Stimulated activated CD8-positive, alpha-beta memory T cell treated with anti-CD3 and anti-CD28 coated beads, Interleukin-15, amount 100 ng/mL, for 1 hour (primary cell): ENCODE measurements at places on chromosomes 1 and 21.

GRCh38 chr1:111412839-111413238 lies 14.7 kb downstream of the OVGP1 start:
- DNase-seq: no peak

DNA sequence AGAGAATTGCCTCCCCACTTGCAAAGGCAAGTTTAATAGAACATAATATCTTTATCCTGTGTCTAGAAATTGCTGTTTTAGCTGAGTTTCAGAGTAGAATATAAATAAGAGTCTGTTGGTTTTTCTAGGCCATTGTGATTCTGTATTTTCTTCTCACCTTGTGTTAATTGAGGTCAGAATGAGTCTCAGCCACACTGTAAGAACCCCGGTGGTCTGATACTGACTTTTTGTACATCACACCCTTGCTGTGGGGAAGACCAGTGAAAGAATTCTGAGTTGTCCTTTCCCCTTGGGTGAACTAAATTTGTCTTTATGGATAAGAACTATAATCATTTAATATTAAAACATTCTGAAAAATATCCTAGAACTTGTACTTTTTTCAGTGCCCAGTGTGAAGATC lies 6.8 kb downstream of the HIPK1 start:
- DNase-seq: no peak

- no peak for DNase-seq
Observed at GRCh38 chr1:109243221-109243620, 6.1 kb upstream of the CELSR2 start.

DNA sequence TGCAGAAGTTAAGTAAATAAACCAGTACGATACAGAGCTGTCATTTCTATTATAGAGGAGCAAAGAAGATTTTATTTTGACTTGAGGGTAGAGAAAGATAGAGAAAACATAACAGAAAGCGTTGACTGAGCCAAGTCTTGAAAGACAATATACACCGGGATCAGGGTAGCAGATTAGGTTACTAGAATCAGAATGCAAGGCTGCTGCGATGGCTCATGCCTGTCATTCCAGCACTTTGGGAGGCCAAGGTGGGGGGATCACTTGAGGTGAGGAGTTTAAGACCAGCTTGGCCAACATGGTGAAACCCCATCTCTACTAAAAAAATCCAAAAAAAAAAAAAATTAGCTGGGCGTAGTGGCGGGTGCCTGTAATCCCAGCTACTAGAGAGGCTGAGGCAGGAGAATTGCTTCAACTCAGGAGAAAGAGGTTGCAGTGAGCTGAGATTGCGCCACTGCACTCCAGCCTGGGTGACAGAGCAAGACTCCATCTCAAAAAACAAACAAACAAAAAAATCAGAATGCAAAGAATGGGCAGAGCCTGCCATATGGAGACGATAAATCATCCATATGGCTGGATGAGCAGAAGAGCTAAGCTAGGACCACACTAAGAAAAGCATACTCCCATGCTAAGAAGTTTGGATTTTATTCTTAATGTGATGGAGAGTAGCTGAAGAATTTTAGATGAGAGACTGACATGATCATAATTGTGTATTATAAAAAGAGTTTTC lies 9.9 kb upstream of the ABCD3 start:
- DNase-seq: no peak

DNA sequence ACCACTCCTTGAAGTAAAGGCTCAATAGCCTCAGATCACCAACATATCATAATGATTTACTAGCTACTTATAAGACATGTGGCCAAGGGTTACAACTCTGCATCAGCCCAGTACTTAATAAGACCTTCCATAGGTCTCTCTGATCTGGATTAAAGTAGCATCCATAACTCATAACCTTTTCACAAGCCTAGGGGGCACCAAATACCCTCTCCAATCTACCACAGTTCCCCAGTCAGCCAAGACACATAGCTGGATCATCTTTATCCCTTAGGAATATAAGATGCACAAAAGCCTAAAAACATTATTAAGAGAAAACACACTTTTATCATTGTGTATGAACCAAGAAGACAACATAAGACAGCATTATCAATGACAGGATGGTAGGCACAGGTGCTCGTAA lies 22.1 kb downstream of the SSX2IP start:
- DNase-seq: no peak

GRCh38 chr21:27422435-27422834 lies 455.5 kb upstream of the ADAMTS5 start:
- no peak for DNase-seq

DNA sequence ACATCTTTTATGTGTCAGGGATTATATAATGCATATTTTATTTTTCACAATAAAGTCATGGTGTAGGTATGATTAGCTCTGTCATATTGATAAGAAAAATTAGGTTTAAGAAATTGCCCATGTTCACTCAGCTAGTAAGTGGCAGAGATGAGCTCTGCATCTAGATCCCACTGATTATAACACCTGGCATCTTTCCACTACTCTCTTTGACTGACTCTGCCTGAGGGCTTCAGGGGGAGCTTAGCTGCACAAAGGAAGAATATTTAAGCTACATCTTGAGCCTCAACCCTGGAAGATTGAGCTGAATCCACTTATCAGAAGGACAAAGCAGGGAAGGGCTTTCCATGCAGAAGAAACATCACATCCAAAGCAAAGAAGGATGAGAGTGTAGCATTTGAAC lies 190.4 kb downstream of the MIS18A start:
- no peak for DNase-seq

DNA sequence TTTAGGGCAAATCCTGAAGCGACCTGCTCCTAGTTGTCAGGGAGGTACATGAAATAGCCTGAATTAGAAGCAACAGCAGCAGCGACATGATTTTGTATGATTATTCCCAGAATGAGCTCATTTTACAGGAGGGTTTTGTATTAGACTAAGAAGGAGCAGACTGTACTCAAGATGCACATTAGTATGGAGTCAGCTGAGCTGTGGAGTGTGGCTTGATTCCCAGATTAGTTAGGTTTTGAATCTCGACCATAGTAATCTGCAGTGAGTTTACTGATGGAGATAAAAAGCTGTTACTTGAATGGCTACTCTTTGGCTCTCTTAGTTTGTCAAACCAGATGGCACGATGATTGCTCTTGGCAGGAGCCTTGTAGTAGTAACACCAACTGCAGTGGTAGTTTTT lies 143.1 kb downstream of the PHTF1 start:
- DNase-seq: no peak

GRCh38 chr1:70672442-70672888 lies 261.4 kb downstream of the CTH start:
- no peak for DNase-seq

DNA sequence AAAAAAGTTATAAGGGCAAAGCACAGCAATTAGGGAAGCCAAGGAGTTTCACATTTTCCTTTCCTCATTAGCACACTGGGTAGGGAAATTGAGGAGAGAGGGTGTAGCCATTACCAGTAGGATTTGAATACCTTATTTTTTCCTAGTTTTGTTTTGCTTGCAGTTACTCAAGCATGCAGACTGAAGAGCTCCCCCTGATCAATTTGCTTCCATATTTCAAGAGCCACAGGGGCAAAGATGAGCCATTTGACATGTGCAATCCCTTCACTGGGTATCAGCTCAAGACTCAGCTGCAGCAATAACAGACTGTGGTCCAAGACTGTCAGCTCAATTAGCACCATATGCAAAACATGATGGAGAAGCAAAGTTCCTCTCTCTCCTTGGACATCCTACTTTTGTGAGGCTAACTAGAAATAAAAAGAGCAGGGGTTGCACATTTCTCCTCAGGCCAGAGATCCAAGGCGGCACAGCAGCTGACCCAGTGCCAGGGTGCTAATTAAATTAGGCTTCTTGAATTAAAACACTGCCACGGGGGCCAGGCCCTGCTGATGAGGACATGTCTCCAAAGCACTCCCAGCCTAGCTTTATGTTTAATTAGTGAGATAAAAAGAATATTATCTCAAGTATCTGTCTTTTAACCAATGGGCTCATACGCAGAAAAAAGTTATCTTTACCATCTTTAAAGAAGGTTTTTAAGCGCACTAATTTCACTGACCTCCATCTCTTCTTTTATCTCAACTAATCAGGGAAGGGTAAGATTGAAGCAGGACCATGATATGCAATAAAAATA lies 36.7 kb upstream of the LRRC53 start:
- no peak for DNase-seq

GRCh38 chr1:18118078-18118477 lies 10.5 kb downstream of the IGSF21 start:
- no peak for DNase-seq
